ENCODE measurements at places on chromosomes 2 and 18.
A peak's percentile ranks its signal among the peaks of the same experiment; 100 is the strongest.

DNA sequence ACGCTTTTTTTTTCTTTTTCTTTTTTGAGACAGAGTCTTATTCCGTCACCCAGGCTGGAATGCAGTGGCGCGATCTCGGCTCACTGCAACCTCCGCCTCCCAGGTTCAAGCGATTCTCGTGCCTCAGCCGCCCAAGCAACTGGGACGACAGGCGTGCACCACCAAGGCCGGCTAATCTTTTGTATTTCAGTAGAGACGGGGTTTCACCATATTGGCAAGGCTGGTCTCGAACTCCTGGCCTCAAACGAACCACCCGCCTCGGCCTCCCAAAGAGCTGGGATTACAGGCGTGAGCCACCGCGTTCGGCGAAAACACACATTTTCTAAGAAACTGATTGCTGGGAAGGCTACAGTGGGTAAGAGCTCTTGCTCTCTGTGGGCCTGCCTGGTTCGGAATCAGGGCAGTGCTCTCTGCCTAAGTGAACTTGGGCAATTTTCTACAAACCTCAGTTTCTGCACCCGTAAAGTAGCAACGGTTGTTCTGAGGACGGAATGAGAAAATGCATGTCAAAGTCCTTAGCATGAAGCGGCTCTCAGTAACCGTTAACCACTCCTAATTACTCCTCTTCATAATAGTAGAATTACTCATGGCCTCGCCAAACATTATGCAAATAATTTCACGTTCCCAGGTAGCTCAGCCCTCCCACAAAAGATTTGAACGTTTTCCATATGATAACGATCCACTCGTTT is 1.0 kb upstream of the PMAIP1 start:
- peak overlapping the region; percentile 67 for H3K4me3 ChIP-seq
- no peaks in the 10 kb centered on the region for H3K4me1 ChIP-seq
- peak overlapping the region; percentile 96 for H3K27ac ChIP-seq

- no peaks in the 10 kb centered on the region for H3K36me3 ChIP-seq
- H3K27ac ChIP-seq = no peak overlapping the region
- H3K4me3 ChIP-seq = no peak overlapping the region
- no peak for DNase-seq
- no peaks in the 10 kb centered on the region for H3K27me3 ChIP-seq
Measured at GRCh38 chr2:162965191-162965590, 126.6 kb upstream of the KCNH7 start.

DNA sequence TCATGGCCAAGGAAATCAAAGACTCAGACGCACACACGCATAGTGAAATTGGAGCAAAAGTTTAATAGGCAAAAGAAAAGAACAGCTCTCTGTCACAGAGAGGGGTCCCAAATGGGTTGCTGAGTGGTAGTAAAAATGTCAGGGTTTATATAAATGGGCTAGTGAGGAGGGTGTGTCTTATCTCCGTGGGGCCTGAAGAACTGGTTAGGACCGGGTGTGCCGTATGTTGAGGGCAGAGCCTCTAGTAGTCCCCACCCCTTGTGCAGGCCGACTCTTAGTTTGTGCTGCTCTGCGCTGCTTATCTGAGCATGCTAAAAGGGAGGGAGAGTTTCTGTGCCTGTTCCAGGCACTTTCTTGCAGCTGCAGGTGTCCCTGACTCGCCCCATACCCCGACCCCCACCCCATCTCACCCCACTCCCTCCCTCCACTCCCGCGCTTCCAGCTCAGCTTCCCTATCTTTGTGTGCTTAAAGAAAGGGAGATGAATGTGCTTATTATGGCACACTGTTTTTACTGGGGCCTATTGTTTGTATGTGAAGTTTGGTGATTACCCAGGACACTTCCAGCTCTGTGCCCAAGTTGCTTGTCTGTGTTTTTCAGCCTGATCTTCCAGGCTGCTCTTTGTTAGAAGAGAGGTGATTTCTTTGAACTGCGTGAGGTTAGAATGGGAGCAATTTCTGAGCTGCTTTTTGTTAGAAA is 167.4 kb downstream of the SPAG16 start:
- H3K27me3 ChIP-seq = no peaks in the 10 kb centered on the region
- no peak overlapping the region for H3K27ac ChIP-seq
- no peaks in the 10 kb centered on the region for H3K4me1 ChIP-seq
- DNase-seq = no peak

DNA sequence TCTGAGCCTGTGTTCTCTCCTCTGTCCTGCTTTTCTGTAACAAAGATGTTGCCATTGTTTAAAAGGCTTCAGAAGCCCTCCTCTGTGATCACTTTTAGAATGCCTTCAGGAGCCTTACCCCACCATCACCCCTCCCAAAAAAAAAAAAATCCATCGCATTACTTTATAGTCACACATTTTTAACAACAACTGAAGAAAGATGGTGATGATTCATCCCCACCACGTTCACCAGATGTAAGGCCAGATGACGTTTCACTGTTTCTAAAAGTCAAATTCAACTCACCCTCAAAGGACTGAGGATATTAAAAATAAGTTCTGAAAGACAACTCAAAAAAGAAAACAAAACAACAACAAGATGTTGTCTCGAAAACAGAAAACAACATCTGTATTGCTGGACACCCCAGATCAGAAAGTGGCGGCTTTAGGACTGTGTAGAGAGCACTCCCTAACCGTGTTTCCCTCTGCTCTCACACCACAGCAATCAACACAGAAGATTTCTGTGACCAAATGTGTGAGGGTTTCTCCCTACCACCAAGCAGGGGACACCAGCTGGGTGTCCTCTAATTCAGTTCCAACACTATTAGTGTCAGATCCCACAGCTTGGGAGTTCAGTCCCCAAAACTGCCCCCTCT is 61.9 kb upstream of the CREB1 start:
- no peaks in the 10 kb centered on the region for H3K4me1 ChIP-seq
- H3K36me3 ChIP-seq = no peaks in the 10 kb centered on the region
- DNase-seq = no peak
- no peaks in the 10 kb centered on the region for H3K27me3 ChIP-seq

DNA sequence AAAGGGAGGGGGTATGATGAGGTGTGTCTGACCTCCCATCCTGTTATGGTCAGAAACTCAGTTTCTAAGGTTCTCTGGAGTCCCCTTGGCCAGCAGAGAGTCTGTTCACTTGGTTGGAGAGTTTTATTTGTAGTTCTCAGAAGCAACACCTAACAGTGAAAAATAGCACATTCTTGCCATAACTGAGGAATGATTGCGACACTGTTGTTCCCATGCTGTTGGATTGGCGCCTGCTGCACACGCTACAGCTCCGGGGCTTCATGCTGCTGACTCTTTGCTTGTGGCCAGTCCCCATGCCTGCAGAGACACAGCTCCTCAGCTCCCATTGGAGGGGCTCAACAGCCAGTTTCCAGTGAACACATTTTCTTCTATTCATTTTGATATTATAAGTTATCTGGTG is 42.1 kb downstream of the TPGS2 start:
- H3K4me3 ChIP-seq = no peak overlapping the region
- DNase-seq = no peak
- H3K27me3 ChIP-seq = no peaks in the 10 kb centered on the region
- H3K36me3 ChIP-seq = no peaks in the 10 kb centered on the region

DNA sequence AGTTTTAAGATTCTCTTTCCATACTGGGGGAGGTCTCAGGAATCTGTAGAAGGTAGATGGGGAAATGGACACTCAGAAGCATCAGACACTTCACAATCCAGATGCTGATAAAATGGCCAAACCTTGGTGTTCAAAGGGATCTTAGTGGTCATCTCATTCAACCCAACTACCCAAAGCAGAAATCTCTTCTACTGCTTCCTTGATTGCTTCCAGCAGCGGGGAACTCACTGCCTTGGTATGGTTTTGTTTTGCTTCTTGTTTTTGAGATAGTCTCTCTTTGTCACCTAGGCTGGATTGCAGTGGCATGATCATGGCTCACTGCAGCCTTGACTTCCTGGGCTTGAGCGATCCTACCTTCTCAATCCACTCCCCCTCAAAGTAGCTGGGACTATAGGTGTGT is 39.3 kb upstream of the PTMA start:
- DNase-seq = no peak
- H3K36me3 ChIP-seq = no peaks in the 10 kb centered on the region
- no peak overlapping the region for H3K4me3 ChIP-seq
- no peaks in the 10 kb centered on the region for H3K27me3 ChIP-seq
- H3K27ac ChIP-seq = no peak overlapping the region
- peaks cover 49% of the 10 kb centered on the region for H3K4me1 ChIP-seq

DNA sequence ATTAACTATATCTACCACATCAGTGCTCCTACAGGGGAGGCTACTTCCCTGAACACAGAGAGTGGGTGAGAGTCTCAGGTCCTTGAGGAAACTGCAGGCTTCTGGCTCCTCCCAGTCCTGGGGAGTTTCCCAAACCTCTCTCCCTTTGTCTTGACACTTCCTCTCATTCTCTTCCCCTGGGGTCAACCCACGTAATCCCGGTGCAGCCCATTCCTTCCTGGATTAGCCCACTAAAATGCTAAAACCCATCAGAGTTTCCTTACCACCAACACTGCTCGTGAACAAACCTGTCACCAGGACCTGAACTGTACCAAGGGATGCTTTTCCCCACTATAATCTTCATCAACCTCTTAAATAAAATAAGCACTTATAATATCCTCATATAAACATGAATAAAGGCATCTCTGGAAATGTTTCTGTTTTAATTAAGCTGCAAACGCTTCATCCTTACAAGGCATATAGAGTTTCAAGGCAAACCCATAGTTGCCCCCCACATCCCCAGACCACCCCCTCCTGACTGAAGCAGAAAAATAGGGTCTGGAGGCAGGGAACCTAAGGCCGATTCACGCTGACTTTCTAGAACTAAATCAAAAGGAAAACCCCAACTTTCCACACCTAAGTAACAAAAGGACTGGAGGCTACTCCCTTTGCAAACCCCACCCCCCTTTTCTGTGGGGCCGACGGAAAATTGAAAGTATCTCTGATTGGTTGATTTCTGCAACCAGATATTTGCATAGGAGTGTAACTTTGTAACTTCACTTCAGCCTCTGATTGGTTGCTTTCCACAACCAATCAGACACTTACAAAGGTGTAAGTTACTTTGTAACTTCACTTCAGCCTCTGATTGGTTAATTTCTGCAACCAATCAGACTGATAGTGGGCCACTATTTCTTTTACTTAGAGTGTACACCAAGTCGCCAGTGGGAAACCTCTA is 19.0 kb downstream of the TMSB10 start:
- H3K27me3 ChIP-seq = no peaks in the 10 kb centered on the region
- H3K36me3 ChIP-seq = no peaks in the 10 kb centered on the region
- DNase-seq = no peak
- peak overlapping the region; percentile 35 for H3K4me3 ChIP-seq

GRCh38 chr2:217636991-217637561 is 365.7 kb downstream of the TNS1 start:
- no peaks in the 10 kb centered on the region for H3K36me3 ChIP-seq
- H3K4me3 ChIP-seq = no peak overlapping the region
- no peak for DNase-seq
- H3K27ac ChIP-seq = no peak overlapping the region
- H3K4me1 ChIP-seq = no peaks in the 10 kb centered on the region
- no peaks in the 10 kb centered on the region for H3K27me3 ChIP-seq

DNA sequence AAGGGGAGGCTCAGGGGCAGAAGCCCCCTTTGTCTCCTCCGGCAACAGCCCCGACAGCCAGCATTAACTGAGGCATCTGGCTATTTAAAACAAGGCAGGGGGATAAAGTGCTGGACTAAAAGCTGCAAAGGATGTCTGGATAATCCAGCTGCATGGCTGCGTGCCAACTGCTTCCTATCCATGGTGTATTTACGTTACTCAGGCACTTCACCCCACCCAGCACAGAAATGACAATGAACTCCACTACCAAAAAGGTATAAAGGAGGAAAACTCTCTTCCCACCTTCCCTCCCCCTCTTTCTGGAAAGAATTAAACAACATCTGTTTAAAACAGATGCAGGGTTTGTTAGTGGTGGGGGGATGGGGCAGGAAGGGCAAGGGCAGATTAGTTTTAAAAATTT is 82.5 kb downstream of the SPRED2 start:
- no peaks in the 10 kb centered on the region for H3K36me3 ChIP-seq
- H3K27ac ChIP-seq = no peak overlapping the region
- H3K27me3 ChIP-seq = no peaks in the 10 kb centered on the region

DNA sequence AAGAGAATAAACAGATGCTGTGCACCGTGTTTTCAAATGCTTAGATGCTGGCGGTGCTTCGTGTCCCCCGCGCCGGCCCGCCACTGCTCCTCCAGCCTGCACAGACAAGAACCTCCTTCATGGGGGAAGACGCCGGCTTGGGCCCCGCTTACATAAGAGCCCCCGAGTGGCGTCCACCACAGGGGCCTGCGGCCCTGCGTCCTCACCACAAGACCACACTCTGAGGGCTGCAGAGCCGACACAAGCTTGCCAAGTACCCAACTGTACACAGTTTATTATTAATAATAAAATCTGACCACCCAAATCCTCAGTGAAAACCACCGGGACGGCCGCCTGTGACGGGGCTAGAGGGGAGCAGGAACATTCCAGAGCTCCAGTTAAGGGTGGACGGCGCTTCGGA is 232.2 kb downstream of the HDAC4 start:
- H3K27me3 ChIP-seq = no peaks in the 10 kb centered on the region
- DNase-seq = no peak
- H3K4me3 ChIP-seq = no peak overlapping the region
- H3K36me3 ChIP-seq = peaks cover 2% of the 10 kb centered on the region
- H3K27ac ChIP-seq = no peak overlapping the region
- no peaks in the 10 kb centered on the region for H3K4me1 ChIP-seq

DNA sequence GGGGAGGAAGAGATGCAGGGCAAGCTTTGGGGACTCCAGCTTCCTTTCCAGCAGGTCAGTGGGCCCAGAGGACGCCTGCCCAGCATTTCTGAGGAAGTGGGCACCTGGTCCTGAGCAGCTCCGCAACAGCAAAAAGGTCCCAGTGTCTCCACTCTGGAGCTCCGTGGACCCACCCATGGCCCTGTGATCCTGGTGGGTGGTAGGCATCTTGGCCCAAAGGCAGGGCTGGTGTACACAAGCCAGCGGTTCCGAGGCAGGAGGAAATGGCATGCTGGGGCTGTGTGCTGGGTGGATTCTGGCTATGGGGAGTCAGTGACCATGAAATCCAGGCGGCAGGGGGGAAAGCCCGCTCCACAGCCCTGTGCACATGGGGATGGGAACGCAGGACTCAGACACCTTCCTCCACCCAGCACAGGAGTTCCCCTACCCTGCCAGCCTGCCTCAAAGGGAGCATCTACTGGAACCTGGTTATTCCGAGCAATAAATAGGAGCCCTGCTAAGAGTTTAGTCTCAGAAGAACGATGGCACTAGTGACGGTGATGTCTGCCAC is 206.0 kb downstream of the GLI2 start:
- no peak overlapping the region for H3K4me3 ChIP-seq
- peaks cover 46% of the 10 kb centered on the region for H3K4me1 ChIP-seq
- peak overlapping the region; percentile 58 for H3K27ac ChIP-seq
- no peaks in the 10 kb centered on the region for H3K27me3 ChIP-seq

DNA sequence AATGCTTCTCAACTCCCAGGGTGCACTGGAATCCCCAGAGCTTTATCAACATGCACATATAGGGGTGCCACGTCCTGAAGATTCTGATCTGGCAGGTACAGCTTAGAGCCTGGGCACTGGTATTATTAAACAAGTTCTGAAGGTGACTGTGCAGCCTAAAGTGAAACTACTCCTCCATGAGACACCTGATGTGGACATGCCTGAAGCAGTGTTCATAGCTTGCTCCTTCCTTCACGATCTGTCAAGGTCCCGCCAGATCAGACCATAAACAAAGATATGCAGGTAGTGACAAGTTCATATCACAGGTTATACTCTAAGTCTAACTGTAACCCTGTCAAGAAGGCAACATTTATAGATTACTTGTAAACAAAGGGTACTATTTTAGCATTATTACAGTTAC is 65.3 kb upstream of the DNER start:
- no peak overlapping the region for H3K27ac ChIP-seq
- no peak overlapping the region for H3K4me3 ChIP-seq
- H3K27me3 ChIP-seq = no peaks in the 10 kb centered on the region

GRCh38 chr18:23668731-23669130 is 6.0 kb upstream of the ANKRD29 start:
- H3K36me3 ChIP-seq = no peaks in the 10 kb centered on the region
- H3K4me1 ChIP-seq = peaks cover 5% of the 10 kb centered on the region
- no peaks in the 10 kb centered on the region for H3K27me3 ChIP-seq
- DNase-seq = no peak
- no peak overlapping the region for H3K27ac ChIP-seq
- no peak overlapping the region for H3K4me3 ChIP-seq
